Activated naive CD8-positive, alpha-beta T cell treated with anti-CD3 and anti-CD28 coated beads, Interleukin-2, amount 50 U/mL, for 24 hours (primary cell): ENCODE measurements at places on chromosomes 5 and 9.

- no peak for DNase-seq
These were observed 96.5 kb upstream of the PALM2AKAP2 start for GRCh38 chr9:109683521-109683920.

- DNase-seq = no peak
These were observed 35.0 kb downstream of the ANGPTL2 start for GRCh38 chr9:127087411-127087810.

GRCh38 chr9:121736934-121737462, 85.6 kb downstream of the DAB2IP start:
- peak; percentile 7 for DNase-seq

- no peak for DNase-seq
These were observed 442.4 kb downstream of the SPOCK1 start for GRCh38 chr5:137056676-137057075.

DNA sequence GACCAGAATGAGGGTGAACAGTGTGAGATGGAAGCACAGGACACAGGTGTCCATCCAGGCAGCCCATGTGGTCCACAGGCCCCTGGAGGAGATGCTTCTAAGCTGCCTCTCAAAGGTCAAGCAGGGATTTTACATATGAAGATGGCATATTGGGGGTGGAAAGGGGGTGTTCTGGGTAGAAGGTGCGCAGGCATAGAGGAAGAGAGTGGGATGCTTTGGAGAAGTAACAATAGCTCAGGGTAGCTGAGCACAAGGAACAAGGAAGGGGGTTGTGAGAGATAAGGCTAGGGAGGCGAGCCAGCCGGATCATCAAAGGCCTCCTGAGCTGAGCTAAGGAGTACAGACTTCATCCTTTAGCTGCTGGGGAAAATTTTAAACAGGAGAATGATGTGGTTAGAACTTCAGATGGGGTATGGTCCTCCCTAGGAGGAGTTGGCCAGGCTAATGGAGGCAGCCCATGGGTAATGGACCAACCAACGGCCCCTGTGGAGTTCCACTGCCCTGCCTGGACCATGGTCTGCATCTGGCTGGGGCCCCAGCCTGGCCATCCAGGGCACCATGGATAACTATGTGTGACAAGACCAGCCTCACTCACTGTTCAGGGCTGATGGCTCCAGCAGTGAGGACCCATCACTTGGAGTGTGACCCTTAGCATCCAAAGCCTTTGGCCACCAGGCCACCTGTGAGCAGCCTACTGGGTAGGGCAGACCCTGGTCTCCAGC, 86.8 kb upstream of the TBC1D2 start:
- DNase-seq = no peak

DNA sequence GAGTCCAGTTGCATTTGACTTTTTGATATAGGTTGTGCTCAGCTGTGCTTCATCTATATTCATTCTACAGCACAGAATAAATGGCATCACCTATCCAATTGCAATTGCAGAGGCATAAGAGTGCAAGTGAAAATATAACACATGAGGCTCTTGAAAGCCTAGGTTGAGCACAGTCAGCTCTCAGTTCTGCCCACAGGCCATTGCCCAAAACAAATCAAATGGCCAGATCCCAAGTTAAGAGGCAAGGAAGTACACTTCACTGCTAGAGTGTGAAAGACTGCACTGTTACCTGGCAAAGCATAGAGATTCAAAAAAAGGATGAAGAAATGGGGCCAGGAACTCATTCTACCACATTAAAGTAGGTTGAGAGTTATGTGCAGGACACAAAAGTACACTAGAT, 305.5 kb upstream of the SEMA6A start:
- no peak for DNase-seq

DNA sequence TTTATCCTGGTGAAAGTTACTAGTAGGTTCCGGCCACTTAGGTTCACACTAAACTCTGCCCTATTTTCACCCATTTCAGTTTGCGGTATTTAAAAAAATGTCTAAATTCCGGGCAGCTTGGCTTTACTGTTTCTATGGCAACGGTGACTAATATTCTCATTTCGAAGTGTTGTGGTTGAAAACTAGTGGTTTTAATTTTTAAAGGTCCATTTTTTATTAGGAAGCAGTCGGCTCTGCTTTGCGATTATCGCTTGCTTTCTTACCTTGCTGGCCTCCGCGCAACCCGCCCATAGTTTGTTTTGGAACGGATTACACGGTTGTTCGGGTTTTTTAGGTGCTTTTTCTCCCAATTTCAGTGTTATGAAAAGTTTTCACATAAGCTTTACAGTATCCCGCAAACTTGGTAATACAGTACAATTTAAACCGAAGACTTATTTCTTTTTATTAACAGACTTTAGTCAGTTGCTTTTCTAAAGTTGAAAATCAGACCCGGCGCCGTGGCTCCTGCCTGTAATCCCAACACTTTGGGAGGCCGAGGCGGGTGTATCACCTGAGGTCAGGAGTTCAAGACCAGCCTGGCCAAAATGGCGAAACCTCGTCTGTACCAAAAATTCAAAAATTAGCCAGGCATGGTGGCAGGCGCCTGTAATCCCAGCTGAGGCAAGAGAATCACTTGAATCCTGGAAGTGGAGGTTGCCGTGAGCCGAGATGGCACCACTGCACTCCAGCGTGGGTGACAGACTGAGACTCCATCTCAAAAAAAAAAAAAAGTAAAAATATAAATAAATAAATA, 1.6 kb downstream of the KDM4C start:
- peak; percentile 27 for DNase-seq

- DNase-seq = no peak
These were observed 170.2 kb upstream of the NREP start for GRCh38 chr5:111927191-111927590.

GRCh38 chr5:60262576-60263295, 369.2 kb upstream of the PDE4D start:
- no peak for DNase-seq

GRCh38 chr5:175819090-175819425, 52.3 kb upstream of the CPLX2 start:
- DNase-seq = no peak

DNA sequence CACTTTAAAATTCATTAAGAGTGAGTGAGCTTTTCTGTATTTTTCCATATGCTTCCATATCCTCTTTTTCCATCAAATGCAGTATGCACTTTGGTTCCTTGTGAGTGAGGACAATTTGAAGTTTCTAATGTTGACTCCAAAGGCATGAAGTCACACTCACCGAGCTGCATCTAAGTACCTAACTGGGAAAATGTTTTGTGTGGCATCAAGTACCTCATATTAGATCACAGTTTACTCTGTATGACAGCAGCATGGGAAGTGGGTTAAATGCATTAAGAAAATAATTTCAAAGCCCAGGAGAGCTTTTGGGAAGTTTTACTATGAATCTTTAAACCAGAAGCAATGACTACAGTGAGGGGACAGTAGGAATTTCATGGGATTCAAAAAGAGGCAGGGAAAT, 207.0 kb downstream of the EFNA5 start:
- DNase-seq = no peak

GRCh38 chr5:41794471-41794870, 75.8 kb downstream of the OXCT1 start:
- no peak for DNase-seq

- DNase-seq = no peak
These were observed 45.0 kb upstream of the PRRC2B start for GRCh38 chr9:131348631-131349521.

DNA sequence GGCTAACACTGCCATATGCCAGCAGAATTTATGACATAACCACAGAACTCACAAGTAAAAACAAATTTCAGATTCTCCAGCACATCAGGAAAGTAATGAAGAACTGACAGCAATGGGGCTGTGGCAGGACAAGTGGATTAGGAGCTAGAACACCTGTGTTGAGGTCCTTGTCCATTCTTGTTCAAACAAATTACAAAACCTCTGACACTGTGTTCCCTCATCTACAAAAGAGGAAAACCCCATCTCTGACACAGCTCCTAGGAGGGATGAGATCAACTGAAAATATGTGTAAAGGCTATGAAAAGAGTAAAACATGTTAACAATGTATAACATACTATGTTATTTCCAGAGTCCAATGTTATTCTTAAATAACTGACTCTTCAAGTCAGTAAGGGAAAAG, 23.5 kb downstream of the ELP1 start:
- no peak for DNase-seq

GRCh38 chr5:140113180-140113698, 670 bp upstream of the PURA start:
- peak; percentile 39 for DNase-seq

- no peak for DNase-seq
These were observed 197.7 kb downstream of the TENT4A start for GRCh38 chr5:6910950-6911349.

DNA sequence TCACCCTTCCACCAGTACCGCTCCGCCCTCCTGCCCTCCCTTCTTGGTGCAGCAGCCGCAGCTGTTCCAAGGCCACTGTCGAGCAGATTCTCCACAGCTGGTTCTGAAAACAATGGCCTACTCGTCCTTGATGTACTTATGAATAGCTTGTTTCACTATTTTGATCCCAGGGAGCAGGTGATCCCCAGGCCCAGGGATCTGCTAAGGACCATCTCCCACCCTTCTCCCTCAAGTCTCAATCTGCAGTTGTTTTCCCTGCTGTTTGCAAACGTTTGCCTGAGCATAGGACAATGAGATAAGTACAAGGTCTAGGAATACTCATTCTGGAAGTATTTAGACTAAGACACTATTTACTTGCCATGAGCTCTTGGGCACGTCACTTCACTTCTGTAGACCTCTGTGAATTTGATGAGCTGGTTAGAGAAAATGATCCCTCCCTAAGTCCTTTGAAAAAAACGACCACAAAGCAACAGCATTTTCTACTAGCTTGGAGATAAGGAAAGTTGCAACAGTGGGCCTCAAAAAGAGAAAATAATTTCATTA, 1.8 kb downstream of the LURAP1L start:
- no peak for DNase-seq

- DNase-seq = peak; percentile 88
These were observed 54.1 kb downstream of the DUSP1 start for GRCh38 chr5:172716796-172717313.
